ENCODE measurements at places on chromosomes 2 and 18.

DNA sequence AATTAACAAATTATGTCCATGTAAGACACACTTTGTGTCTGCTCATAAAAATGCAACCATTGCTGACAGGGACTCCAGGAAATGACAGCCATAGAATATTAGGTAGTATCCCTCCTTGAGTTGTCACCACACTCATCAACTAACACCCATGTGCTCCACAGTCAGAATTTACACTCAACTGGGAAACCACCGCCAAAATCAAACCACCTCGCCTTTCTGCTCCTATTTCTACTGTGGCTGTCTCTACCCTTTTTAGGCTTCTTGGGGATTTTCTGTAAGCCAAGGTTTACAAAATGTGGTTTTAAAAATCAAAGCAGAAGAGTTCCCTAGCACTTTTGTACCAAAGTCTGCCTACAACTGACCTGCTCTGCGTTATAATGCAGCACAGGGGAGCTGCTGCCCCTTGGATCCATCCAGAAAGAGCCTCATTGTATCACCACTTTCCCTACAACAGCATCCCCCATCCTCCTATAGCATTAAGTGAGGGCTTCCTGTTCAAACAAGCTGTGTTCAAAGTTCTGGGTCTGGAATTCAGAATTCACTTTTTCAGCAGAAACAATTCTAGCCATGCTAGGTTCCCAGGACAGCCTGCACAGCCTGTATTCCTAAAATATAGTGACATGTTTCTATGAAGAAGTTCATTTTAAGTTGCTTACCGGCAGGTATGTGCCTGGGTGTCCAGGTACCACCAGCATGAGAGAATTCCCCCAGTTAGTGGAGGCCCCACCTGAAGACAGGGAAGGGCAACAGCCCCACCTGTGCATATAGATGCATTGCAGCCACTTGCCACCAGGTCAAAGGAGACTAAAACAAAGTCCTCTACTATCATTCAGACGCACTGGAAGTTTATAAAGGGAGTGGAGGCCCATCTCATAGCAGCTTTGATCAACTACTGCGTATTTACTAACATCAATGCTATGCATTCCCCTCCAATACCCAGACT lies 104.3 kb downstream of the MYO5B start:
- DNase-seq, result no peak

DNA sequence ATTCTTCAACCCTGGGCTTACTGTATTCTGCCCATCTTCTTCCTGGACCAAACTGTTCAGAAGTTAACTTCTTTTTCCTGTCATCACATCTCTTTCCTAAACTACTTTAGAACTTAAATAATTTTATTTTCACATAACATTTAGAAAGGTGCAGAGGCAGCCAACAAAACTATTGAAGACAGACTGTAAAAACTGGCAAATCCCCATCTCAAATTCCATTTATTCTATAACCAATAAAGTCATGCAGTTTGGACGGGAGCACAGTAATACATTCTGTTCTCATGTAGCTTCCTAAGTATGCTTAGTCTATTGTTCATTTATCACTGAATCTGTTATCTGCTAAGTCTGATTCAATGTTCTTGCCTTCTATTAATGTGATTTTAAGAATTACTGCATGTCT lies 99.1 kb downstream of the SMAD2 start:
- DNase-seq, result no peak

- no peak for DNase-seq
Measured at GRCh38 chr2:205773989-205774388, 91.7 kb downstream of the NRP2 start.

DNA sequence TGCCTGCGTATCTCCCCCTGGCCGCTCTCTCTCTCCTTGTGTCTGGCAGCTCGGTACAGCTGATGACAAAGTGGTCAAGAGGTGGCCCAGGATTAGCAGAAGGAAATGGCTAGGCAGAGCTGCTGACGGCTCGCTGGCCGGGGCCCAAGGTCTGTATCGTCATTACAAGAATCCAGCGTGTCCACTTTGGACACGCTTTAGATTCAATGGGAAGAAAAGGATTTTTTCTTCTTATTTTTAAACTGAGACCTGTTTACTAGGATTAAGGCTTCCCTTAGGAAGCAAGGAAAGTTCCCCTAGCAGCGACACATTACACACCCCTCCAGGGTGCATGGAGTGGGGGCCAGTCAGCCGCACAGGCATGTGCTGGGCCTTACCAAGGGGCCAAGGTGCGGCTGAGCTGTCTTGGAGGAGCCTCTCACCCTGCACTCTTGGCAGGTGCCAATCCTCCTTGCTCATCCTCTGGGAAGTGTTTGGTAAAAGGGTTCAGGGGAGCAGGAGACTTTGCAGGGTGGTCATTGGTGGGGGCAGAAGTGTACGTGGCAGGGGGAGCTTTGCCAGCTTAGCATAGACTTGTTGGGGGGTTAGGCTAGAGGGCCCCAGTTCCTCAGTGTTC lies 76.8 kb downstream of the POLR1A start:
- no peak for DNase-seq

- no peak for DNase-seq
Measured at GRCh38 chr2:241542278-241542605, 16.3 kb upstream of the BOK start.

Measured in renal pelvis (tissue), 12 donors.